ENCODE measurements at places on chromosomes 13 and 19. TPM values are rescaled to one million over a fixed set of nuclear protein-coding genes. Genes with fewer than 3 reads are reported as not detected.

- peak; percentile 5 for DNase-seq
These were observed 523.5 kb upstream of the MIR17HG start for GRCh38 chr13:90824032-90824431.

DNA sequence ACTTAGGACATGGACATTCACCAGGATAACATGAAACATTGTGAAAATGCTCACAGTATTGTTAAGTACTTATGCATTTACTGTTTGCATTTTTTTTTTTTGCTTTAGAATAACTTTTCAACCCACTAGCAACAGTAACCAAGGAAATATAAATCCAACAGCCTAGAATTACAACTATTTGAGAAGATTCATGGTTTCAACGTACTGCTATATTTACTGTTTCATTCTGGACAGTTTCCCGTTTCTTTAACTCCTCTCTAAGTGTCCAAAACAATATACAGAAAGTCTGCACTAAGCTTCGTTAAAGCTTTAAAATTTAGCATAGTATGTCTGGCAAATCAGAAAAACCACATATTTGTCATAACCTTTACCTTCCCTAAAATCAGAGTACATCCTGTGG, 2.7 kb downstream of the SMAD9 start:
- DNase-seq: no peak

GRCh38 chr13:113879494-113880360, 15.9 kb upstream of the GAS6 start:
- no peak for DNase-seq

Gene LILRA5
- not detected for total RNA-seq

DNA sequence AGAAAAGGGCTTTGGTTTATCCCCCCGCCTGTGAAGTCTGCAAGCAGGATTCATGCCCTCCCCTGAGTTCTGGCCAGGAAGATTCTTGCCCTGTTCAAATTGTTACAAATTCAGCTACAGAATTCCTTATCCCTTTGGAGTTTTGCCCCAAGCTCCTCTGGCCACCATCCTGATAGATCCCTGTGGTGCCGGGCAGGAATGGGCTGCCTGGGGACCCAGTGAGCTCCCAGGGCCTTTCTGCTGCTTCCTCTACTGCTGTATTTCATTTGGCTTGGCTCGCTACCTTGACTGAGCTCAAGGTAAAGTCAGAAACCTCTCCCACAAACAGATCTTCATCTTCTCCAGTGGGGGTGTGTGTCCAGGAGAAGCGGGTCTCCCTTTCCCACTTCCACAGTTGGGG, 194.6 kb upstream of the NBEA start:
- DNase-seq: no peak

GRCh38 chr19:38135150-38135998, 88.6 kb downstream of the DPF1 start:
- DNase-seq: no peak

DNA sequence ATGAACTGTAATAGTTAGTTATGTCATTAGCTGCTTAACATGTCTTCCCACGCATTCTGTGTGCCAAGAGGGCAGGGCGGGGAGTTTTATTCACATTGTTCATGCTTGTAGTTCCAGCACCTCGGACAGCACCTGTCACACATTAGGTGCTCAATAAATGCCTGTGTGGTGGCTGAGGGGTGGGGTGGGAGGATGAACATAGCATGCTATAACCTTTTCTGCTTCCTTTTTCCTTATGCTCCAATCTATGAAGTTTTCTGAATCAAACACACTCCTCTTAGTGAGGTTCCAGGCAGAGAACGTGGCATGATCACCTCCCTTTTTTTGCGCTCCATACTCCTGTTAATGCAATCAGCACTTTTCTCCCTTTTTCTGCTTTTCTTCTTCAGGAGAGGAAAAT, 15.8 kb upstream of the PTPRS start:
- DNase-seq: no peak
